Activated T-cell treated with anti-CD3 and anti-CD28 coated beads, Interleukin-2, amount 50 U/mL, for 48 hours (primary cell): ENCODE measurements at places on chromosomes 1 and 21.

DNA sequence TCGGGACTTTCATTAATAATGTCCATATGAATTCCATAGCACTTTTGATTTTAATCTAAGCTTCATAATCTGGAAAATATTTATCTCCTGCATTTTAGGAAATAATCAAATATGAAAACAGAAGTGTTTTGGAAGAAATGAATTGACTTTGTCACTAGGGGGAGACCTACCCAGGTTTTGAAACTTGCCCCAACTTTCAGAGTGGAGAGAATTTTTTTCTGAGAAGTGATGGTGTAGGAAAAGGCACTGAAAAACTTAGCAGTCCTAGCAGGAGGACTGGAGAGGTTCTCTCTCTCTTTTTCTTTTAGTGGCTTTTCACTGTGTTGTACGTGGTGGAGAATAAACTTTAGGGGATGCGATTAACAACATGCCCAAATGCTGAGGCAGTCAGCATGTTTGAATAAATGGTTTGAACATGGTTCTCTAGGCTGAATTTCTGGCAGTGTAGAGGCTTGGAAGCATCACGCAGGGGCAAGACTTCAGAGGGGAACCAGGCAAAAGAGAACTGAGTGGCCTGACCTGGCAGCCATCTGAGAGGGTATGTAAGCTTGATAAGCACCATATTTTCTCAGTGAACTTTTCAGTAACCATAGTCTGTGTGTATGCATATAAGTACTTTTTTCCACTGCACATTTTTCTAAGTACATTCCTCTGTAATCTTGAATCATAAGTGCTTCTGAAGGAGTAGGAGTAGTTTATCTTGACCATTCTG is 68.3 kb upstream of the NEK7 start:
- DNase-seq: no peak

- no peak for DNase-seq
Measured at GRCh38 chr1:61241411-61241838, 159.1 kb downstream of the NFIA start.

DNA sequence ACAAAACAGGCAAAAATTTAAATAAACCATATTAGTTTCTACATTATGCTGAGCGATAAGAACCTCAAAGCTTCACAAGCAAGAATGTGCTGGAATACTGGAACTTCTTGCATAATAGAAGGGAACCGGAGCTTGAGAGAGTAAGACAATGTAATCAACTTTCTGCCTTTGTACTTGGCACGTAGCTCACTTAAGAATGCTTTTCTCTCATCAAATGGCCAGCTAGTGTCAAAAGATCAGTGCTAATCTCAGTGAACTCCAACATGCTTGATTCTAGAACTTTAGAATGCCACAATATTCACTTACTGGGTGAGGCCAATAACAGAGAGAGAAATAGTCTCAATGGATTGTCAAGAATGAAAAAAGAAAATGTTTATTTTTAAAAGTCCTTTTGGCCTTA is 486.1 kb upstream of the LRRC7 start:
- no peak for DNase-seq

- no peak for DNase-seq
Measured at GRCh38 chr1:108785264-108785663, 38.8 kb downstream of the STXBP3 start.

- DNase-seq: no peak
Measured at GRCh38 chr1:233868461-233868860, 36.0 kb upstream of the SLC35F3 start.

DNA sequence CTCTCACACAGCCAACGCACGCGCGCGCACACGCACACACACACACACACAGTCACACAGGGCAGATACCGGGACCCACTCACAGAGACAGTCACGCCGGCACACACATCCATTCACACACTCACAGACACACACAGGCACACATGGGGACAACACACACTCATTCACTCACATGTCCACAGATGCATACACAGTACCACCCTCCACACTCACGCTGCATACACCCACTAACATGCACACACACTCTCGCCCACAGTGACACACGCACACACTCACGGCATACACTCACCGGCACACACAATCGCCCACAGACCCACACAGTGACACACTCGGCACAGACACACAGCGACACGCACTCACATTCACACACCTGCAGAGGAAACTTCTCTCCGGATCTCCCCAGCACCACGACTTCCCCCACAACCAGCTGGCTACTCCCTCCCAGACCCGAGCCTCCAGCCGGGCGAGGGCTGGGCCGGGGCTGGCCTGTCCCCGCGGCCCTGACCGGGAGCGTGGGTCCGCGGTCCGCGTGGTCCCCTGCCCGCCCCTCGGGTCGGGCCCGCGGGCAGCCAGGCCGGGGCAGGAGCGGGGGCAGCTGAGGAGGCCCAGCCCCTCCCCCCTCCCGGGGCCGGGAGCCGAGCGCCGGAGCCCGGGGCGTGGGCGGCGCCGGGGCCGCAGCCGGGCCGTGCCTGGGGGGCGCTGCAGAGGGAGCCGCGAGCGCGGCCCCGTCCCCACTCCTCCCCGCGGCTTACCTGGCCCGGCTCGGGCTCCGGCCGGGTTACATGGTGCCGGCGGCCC is 552 bp downstream of the DLGAP3 start:
- DNase-seq: no peak

- peak; percentile 51 for DNase-seq
Measured at GRCh38 chr21:31557421-31558188, 101.9 kb upstream of the SOD1 start.

- DNase-seq: no peak
Measured at GRCh38 chr1:119966020-119966419, 69.7 kb upstream of the ADAM30 start.

- DNase-seq: peak; percentile 83
Measured at GRCh38 chr21:45138199-45139002, 64.0 kb downstream of the ADARB1 start.

- no peak for DNase-seq
Measured at GRCh38 chr1:172356620-172357019, 63.9 kb upstream of the C1orf105 start.

DNA sequence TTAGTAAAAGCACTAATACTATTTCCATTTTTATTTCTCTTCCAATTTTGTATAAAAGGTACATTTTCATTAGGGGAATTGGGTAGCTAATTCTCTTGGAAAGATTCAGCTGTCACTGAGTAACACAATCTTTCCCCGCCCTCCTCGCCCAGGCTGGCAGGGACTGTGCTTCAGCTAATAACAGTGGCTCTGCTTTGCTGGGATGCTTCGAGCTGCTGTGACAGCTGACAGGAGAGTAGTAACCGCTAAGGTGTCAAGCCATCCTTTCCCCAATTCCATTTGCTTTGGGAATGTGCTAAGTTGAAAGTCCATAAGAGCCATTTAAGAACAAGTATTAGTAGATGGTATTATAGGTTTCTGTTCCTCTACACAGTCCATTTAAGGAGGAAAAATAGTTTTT is 106.7 kb upstream of the NRIP1 start:
- no peak for DNase-seq

- DNase-seq: no peak
Measured at GRCh38 chr1:93668121-93668520, 13.5 kb downstream of the BCAR3 start.

- no peak for DNase-seq
Measured at GRCh38 chr1:185483664-185484450, 166.8 kb upstream of the IVNS1ABP start.

DNA sequence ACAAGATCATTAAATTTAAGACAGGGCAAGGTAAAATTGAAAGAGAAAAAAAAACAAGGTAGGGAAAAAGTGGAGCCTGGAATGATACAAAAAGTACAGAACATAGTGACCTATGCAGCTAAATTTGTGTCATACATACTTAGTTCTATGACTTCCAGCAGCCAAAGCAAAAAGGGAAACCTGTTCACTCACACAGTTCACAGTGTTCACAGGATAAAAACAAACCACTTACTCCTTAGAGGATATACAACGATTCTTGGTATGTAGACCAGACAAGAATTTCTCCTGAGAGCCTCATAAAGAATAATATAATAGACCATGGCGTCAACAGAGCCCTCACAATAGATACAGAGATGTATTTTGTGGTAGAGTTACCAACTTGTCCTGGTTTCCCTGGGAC is 27.5 kb downstream of the COA7 start:
- DNase-seq: no peak

DNA sequence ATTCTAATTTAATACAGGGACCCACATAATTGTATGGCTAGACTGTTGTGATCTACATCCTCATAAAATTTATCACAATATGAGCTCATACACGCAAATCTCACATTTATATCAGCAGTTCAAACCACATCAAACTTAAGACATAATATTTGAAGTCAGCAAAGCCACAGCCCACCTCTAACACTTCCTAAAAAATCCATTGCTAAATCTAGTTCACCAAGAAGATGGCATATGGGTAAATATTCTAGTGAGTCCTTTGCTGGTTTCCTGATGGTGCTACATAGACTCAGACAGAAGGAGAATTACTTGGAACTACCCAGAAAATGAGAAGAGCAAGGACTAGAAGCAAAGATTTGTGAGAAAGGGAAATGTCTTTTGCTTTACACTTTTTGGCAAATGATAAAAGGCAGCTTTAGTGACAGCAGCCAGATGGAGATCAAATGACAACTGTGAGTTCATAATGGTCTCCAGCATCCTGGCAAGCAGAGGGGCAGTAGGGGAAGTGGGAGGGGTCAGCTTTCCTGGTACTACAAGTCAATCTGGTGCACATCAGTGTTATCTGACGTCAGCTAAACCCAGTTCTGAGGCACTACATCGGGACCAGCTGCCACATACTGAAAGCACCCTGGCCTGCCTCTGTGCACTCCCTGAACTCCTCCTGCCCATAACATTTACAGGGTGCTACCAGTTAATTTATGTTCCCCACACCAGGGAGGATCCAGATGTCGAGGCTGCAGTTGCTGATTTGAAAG is 10.6 kb upstream of the GADD45A start:
- DNase-seq: peak; percentile 30

DNA sequence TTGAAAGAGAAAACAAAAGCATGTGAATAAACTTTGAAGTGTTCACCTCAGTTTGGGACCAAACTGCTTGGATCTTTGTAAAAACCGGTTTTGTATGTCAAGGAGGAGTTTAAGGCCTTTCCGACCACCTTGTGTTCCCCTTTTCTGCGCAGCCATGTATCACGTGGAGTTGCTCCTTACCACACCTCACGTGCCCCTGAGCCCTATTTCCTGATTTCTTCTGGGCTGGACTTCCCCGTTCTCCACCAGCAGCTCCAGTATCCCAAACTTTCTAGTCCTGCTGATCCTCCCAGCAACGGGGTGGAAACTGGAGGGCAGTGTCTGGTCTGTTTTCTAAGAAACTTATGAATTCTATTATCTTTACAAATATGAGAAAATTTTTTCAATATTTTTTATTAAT is 1.6 kb upstream of the SH3D21 start:
- no peak for DNase-seq

DNA sequence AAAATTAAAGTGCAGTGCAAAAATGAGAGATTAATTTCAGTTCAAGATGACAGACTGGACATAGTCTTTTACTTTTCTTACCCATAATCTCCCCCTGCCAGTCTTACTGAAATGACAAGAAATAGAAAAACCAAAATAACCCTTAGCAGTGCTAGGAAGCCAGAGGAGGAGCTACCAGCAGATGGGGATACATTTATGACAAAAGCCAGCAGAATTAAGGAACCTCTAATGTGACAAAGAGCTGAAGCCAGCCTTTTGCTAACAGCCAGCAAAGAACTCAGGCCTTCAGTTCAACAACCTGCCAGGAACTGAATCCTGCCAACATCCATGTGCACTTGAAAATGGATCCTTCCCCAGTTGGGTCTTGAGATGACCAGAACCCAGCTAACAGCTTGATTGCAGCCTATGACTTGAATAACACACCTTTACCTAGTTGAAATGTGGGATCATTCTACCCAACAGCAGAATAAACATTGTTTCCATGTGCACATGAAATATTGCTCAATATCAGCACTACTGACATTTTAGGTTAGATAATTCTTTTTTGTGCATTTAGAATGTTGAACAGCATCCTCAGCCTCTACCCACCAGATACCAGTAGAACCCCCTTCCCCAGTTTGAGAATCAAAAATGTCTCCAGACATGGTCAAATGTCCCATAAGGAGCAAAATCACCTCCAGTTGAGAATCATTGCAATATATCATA is 7.9 kb upstream of the TRAF5 start:
- DNase-seq: no peak

DNA sequence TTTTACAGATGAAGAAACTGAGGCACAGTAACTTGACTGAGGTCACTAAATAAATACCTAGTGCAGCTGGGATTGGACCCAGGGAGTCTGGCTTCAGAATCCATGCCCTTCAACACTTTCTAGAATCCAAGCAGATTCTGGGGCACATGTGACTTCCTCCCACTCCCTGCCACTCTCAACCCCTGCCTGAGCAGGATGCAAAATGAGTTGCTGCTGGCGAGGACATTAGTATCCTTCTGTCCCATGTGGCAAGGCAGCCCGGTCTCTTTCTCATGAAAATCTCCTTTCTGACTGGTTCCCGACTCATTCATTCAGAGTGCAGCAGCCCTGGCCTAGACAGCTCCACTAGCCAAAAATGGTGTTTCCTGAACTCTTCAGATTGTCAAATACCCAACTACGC is 28.4 kb downstream of the TNNT2 start:
- DNase-seq: no peak

DNA sequence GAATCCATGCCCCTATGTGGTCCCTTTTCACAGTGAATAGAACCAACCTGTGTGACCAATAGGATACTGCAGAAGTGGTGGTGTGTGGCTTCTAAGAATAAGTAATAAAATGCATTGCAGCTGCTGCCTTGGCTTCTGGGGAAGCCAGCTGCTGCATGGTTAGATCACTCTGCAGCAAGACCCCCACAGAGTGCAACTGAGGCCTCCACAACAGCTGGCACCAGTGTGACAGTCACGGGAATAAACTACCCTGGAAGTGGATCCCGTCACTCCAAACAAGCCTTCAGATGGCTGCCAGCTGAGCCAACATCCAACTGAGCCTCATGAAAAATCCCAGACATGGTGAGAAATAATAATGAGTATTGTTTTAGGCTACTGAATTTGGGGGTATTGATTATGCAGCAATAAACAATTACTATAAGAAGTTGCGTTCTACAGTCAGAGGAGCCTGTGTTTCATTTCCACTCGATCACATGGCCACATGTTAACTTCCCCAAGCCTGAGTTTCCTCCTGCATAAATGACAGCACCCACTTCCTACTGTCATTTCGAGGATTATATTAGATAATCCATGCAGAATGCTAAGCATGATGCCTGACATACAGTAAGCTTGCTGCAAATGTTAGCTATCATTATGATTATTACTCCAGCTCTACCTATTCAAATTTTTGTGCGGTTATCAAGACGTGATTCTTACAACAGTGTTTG is 20.8 kb upstream of the COG2 start:
- no peak for DNase-seq

DNA sequence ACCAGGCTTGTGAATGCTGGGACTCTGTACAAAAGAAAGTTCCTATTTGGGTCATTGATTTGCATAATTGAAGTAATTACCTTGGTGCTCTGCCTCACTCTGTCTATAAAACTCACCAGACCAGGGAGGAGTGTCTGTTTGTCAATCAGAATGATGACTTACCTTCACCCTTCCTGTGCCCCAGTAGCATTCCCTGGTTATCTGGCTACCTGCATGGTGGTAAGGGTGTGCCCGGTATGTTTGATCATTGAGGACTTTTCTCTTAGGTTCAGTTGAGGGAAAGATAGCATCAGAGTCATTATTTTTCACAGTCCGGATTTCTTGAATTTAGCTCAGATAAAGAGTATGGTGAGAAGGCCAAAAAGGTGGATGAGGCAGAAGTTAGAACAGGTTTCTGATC is 190.0 kb downstream of the BRINP2 start:
- no peak for DNase-seq
